ENCODE measurements at places on chromosomes 7 and 10.

GRCh38 chr10:66455304-66455703 lies 470.5 kb upstream of the LRRTM3 start:
- DNase-seq: no peak

- no peak for DNase-seq
Measured at GRCh38 chr7:71343039-71343438, 211.1 kb downstream of the GALNT17 start.

- no peak for DNase-seq
Measured at GRCh38 chr10:125774581-125775191, 935 bp downstream of the MMP21 start.

DNA sequence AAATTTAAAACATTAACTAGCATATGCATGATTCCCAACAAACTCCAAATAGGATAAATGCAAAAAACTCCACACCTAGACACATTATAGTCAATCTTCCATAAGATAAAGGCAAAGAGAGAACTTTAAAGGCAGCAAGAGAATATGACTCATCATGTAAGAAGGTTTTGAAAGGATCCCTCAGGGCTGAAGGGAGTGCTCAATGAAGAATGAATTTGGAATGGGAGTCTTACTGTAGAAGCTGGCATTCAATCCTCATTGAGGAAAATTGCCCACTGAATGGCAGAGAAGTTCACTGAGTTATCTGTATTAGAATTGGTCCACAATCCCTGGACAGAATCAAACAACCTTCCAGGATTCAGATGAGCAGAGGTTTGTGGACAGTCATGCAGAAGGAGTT lies 26.1 kb upstream of the ZNF365 start:
- no peak for DNase-seq

DNA sequence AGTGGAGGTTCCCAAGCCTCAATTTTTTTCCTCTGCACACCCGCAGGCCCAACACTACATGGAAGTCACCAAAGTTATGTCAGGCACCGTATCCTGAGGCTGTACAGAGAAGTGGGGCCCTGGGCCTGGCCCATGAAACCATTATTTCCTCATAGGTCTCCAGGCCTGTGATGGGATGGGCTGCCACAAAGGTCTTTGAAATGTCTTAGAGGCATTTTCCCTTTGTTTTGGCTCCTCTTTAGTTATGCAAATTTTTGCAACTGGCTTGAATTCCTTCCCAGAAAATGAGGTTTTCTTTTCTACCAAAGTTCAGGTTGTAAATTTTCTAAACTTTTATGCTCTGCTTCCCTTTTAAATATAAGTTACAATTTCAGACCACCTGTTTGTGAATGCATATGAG lies 365.2 kb downstream of the HGF start:
- no peak for DNase-seq
